ENCODE measurements at places on chromosomes 3 and 15.

GRCh38 chr15:84844964-84845363 lies 27.8 kb downstream of the ALPK3 start:
- DNase-seq, result no peak

DNA sequence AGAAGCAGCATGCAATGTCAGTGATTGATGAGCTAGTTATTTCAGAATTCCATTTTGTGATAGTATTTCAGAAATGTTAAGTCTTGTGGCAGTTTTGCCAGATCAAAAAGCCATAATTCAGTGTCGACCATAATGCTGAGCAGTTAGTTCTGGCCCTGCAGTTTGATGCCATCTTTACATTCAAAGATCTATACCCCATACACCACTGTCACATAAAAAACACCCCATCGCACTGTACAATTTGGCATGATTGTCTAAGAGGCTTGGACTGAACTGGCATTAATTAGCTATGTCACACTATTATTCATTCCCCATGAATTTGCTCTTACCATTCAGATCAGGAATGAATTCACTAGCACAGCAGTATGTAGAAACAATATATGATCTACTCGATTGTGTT lies 127.7 kb upstream of the EPHA3 start:
- DNase-seq, result no peak

GRCh38 chr3:37147666-37148065 lies 26.7 kb downstream of the LRRFIP2 start:
- no peak for DNase-seq

DNA sequence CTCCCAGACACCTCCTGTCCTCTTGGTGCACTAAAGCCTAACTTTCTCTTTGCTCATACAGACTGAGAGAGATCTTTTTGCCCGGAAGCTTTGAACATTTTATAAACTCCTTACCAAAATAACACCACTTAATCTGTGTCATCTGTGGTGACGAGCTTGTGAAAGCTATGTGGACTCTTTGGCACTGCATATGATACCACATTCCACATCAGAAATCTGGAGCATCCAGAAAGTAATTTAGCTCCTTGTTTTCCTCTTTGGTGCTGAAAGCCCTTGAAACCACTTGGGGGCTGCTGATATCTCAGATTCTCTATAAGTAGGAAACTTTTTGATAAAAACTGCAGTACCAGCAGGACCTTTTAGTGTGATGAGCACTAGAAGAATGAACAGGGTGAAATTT lies 128.3 kb downstream of the ALCAM start:
- DNase-seq, result no peak

DNA sequence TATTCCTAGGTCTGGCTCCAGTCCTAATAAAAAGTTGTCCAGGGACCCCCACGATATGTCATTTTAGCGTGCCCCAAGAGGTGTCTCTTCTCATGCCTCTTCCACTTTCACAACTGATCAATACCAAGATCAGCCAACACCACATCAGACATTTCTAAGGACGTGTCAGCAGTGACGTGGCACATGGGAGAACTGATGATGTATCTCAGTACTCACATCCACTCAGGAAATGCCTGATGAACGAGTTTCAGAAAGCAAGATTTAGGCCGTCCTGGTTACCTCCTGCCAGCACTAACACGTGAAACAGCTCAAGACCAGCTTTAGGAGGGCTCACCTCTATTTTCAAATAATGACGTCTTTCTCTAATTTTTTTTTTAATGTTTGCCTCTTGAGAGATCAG lies 19.6 kb downstream of the VGLL4 start:
- no peak for DNase-seq

DNA sequence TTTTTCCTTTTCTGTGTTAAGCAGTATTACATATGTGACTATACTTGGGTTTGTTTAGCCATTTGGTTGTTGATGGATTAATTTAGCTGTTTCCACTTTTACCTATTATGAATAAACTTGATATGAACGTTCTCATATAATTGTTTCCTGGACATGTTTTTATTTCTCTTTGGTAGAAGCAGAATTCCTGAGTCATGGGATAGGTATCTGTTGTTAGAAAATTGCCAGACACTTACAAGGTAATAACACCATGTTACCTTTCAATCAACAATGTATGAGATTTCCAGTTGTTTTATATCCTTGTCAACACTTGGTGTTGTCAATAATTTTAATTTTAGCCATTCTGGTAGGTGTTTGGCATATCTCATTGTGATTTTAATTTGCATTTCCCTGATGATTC lies 475.4 kb downstream of the IGSF11 start:
- DNase-seq, result no peak

GRCh38 chr3:82000350-82000749 lies 238.9 kb upstream of the GBE1 start:
- no peak for DNase-seq

GRCh38 chr3:59803268-59803667 lies 753.4 kb upstream of the CFAP20DC start:
- no peak for DNase-seq

DNA sequence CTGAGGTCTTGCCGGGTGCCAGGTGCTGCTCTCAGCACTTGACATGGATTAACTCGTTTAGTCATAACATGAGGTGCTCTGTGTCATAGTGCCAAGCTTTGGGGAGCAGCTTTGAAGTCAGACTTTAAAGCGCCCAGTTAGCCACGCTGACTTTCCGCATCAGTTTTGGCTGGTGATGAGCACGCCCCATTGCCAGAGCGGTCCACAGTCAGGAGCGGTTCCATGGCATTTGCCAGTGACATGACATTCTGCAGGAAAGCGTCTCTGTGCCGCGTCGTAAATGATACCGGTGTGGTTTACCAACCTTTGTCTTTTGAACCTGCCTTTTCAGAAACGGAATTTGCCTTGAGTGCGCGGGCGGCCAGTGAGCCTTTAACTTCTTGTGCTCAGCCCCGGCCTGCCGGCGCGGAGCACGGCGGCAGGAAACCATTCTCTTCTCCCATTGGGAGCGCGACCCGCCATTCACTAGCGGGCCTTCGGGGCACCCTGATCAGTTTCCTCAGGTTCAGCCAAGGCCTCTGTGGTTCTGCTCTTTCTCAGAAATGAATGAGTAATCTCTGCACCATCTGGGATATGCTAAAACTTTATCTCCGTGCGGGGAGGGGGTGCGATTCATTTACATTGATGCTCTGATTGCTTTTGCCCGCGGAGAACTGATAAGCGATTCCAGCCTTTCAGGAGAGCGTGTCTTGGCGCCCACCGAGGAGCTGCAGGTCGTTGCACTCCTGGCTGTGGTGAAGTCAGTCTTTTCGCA lies 1.7 kb upstream of the SLC2A2 start:
- no peak for DNase-seq

- DNase-seq, result no peak
Observed at GRCh38 chr3:48598323-48599076, 3.4 kb upstream of the COL7A1 start.

Data from T-helper 1 cell (primary cell).